ENCODE measurements at places on chromosomes 11 and 22.
A peak's percentile ranks its signal among the peaks of the same experiment; 100 is the strongest.

GRCh38 chr11:72519220-72519881 is 85.0 kb upstream of the CLPB start:
- DNase-seq = no peak

GRCh38 chr11:133383201-133383600 is 149.1 kb downstream of the OPCML start:
- DNase-seq = no peak

DNA sequence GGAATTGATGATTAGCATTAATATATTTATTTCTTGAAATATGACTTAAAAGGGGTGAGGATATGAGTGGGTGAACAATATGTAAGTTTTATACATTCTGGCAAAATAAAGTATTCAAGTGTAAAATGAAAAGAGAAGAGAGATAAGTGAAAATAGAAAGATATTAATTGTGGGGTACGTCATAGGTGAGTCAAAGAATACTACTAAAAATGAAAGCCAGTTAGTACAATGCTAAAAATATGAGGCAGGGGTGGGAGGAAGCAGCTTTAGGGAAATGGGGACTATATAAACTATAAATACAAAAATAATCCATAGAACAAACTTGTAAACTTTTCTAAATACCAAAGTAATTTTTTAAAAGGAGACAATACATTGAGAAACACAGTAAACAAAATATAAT is 661.4 kb downstream of the CNTN5 start:
- DNase-seq = no peak

DNA sequence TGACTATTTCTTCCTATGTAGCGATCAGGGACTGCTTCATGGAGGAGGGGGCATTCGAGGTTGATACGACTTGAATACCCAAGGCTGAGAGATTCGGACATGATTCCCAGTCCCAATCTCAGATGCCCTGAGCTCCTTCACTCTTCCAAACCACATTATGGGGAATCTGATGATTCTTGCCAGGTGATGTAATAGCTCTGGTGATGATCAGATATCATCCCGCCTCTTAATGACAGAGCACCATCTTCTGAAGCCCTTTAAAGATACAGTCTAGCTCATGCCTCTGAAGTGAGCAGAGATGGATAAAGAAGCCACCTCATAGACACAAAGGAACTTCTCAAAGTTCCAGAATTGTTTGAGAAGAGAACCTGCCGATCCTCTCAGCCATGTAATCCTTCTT is 8.9 kb upstream of the CLMP start:
- no peak for DNase-seq

GRCh38 chr11:126607776-126608541 is 252.5 kb downstream of the ST3GAL4 start:
- no peak for DNase-seq

DNA sequence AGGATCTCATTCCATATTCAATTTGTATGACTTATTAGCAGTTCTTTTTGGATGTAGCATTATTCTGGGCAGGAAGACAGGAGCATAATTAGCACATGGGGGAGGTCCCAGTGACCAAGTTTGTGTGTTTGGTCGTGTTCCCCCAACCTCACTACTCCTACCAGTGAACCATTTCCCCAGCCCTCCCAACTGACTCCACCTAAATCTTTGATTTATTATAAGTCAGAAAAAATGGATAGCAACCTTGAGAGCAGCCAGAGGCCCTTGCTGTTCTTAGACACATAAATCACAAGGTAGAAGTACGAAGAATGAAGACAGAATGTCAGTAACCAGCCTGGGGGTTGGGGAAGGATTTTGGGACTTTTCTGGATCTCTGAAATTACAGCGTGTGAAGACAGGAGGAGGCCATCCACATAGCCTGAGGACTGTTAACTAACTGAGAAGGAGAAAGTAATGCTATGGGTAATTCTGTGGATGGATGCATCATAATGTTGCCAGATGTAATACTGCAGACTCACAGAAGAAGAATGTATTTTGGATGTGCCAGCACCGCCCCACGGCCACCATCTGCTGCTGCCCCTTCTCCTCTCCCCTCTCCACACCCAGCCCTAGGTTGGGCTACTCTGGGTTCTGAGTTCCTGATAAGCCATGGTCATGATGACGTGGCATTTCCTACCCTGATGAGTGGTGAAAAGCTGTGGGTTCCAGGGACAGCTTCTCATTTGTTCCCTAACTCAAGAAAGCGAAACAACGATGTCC is 124.3 kb upstream of the TTC12 start:
- peak; percentile 41 for DNase-seq

DNA sequence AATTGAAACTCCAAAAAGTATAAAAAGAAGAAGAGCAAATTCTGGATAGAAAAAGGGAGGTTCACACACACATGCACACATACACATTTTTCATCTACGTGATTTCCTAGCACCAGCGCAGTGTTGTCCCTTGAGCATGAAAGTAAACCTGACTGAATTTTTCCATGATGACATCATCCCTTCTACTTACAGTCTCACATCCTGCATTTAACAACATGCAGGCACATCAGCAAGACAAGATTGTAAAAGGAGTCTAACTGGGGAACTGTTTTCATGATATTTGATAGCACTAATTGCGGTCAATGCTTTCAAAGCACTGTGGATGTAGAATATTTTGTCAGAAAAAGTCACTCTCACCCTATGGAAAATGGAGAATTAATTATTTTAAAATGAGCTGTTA is 36.6 kb downstream of the GAS2 start:
- no peak for DNase-seq

Measured in CD4-positive, alpha-beta T cell treated with Interferon alpha-2 for 1 hour (primary cell).